Activated T-cell treated with anti-CD3 and anti-CD28 coated beads for 4 hours (primary cell): ENCODE measurements at places on chromosomes 7 and 10.

DNA sequence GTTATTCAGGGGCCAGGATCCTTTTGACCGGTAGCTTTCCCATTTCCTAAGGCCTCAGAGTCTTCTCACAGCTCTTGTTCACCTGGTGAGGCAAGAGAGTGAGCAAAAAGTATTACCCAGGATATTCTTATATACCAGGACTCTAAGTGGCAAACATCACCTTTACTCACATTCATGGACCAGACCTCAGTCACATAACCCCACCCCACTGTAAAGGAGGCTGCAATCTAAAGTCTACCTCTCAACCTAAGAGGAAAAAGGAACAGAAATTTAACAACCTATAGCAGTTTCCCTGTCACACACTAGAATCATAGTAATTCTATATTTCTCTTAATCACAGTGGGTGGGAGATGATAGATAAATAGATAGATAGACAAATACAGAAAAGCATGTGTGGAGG is 176.0 kb upstream of the PTPRZ1 start:
- no peak for DNase-seq

DNA sequence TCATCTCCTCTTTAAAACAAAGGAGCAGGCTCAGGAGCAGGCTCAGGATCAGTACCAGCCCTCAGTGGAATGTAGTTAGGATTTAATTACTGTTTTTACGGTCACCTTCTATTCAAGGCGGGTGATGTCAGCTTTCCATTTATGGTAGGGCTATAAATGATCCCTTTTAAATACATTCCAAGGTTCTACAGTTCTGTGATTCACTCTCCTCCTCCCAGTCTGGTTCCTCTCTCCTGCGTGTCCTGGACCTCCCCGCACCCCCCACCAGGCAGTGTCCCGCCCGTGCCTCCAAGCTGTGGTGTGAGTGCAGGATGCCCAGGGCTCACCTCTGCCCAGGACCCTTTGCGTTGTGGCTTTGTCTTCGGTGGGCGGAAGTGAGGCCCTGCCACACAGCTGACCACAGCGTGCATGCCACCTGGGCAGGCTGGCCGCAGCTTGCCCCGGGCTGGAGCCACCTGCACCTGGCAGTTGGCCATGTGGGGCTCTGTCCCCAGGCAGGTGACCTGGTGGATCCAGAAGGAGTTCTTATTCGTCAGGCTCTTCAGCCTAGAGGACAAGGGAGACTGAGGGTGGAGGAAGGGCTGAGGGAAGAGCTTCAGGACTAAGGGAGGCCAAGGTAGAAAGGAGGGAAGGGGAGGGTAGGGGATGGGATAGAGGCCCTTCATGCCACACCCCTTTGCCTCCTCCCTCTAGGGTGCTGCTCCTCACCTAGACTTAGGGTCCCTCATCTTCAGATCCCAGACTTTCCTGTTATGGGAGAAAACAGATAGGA is 9.1 kb downstream of the LOXL4 start:
- no peak for DNase-seq

GRCh38 chr7:12357508-12357907 is 46.2 kb downstream of the VWDE start:
- no peak for DNase-seq

GRCh38 chr7:95028683-95029082 is 121.3 kb downstream of the PPP1R9A start:
- no peak for DNase-seq

GRCh38 chr10:108439397-108439796 is 1274.9 kb upstream of the SORCS1 start:
- DNase-seq: no peak

- no peak for DNase-seq
Observed at GRCh38 chr10:101851411-101852116, 8.0 kb upstream of the KCNIP2 start.

DNA sequence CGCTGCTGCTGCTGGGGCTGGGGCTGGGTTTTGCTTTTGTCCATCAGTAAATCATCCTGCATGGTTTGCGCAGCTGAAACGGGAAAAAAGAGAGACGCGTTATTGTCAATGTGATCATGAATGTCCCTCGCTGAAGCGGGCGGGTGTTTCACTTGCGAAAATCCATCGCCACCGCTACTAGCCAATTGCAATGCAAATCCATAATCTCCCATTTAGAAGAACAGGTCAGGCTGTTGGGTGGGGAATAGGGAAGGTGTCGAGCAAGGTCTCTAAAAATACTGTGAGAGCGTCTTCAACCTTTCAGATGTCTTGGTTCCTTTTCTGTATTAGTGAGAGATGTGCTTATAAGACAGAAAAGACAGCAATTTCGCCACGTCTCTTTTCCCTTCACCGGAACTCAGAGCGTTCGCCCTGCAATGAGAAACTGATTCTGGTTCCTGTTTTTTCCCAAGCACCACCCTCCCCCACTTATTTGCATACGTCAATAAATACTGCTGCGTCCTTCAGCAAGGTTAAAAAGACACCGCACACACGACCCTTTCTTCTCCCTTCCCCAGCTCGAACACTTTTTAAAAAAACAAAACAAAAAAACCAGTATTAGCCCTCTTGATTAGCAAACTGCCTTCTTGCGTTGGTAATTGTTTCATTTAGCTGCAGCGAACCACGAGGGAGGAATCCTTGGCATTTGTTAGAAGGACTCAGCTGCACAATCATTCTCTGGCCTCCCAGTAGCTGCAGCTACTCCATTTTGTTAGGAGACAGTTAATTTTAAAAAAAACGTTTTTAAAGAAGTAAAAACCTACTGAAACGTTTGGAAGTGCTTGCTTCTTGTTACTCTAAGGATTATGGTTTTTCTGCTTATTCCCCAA is 50.4 kb downstream of the CPEB3 start:
- DNase-seq: no peak

DNA sequence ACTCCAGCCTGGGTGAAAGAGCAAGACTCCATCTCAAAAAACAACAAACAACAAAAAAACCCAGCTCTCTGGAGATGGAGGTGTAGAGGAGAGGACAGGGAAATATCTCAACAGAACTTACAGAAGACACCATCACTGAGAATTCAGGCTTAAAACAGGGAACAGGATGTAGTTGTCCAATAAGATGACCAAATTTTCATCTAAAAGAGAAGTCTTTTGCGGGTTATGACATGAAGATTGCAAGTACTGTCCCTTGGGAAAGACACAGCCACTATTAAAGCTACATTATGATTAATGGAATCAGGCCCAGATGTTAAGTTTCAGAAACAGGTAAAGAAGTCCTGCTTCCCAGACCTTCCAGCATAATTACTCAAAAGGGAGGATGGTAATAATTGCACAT is 235.2 kb upstream of the NRP1 start:
- DNase-seq: no peak

DNA sequence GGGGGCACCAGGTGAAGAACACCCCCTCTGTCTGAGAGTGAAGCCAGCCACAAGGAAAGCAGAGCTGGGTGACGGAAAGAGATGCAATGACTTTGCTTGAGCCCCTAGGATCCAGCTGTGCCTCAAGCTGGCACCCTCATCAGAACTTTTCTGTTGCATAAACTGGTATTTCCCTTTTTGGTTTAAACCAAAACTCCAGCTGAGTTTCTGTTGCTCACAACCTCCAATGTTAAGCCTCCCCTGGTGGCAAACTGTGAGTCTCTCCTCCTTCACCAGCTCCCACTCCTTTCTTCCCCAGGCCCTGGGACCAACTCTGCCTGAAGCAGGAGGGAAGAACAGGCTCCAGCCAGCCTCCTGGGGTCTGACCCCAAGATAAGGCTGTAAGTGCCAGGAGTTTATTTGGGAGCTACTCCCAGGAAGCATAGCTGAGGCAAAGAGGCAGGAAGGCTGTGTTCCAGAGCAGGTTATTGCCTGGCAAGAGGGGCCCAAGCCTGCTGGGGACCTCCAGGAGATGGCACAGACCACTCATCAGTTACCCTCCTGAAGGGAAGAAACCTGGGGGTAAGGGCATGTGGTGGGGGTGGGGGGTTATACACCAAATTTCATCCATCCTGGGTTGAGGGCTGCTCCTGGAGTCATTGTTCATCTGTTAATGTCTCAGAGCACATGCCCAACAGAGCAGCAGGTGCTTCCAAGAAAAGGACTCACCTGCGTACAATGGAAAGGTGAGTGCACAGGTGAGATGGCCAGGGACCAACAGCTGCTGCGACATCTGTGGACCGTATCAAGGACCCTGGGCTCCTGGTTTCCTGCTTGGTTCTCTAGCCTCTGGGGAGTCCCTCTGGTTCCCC is 73.3 kb upstream of the NANOS1 start:
- DNase-seq: no peak

GRCh38 chr7:95421847-95422444 is 12.9 kb downstream of the PON2 start:
- no peak for DNase-seq

- no peak for DNase-seq
Observed at GRCh38 chr10:124323111-124323725, 95.5 kb downstream of the OAT start.

DNA sequence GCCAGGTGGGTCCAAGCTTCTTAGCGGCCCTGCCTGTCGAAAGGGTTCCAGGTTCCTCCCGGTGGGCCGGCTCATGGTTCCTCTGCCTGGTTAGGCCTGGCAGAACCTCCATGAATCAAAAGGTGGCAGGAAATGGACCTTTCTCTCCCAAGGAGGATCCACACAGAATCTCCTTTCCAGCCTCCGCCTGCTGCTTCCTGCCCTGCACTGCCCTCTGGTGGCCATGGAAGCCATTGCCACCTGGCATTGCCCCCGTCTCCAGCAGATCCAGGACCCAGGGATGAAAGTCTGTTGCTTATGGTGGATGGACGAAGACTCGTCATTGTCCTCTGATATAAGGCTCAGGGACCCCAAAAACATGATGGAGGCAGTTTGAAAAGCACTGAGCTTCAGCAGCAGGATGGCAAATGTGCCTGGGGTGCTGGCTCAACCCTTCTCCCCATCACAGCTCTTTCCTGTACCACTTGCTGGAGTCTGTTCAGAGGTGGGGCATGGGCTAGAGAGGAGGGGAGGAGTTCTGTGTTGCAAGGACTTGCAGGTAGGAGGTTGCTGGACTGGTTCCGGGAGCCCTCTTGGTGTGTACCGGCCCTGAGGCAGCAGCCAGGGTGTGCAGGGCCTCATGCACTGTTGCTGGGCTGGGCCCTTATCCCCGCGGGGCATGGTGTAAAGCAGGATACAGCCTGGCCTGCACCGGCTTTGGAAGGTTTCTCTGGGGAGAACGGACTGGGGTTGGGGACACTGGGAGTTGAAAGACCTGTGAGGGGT is 11.3 kb upstream of the INMT start:
- peak; percentile 69 for DNase-seq

GRCh38 chr7:29955799-29956486 is 33.7 kb downstream of the SCRN1 start:
- DNase-seq: no peak

GRCh38 chr10:18005781-18006456 is 54.2 kb downstream of the SLC39A12 start:
- no peak for DNase-seq

- DNase-seq: no peak
Observed at GRCh38 chr10:35579726-35580422, 25.3 kb upstream of the GJD4 start.

DNA sequence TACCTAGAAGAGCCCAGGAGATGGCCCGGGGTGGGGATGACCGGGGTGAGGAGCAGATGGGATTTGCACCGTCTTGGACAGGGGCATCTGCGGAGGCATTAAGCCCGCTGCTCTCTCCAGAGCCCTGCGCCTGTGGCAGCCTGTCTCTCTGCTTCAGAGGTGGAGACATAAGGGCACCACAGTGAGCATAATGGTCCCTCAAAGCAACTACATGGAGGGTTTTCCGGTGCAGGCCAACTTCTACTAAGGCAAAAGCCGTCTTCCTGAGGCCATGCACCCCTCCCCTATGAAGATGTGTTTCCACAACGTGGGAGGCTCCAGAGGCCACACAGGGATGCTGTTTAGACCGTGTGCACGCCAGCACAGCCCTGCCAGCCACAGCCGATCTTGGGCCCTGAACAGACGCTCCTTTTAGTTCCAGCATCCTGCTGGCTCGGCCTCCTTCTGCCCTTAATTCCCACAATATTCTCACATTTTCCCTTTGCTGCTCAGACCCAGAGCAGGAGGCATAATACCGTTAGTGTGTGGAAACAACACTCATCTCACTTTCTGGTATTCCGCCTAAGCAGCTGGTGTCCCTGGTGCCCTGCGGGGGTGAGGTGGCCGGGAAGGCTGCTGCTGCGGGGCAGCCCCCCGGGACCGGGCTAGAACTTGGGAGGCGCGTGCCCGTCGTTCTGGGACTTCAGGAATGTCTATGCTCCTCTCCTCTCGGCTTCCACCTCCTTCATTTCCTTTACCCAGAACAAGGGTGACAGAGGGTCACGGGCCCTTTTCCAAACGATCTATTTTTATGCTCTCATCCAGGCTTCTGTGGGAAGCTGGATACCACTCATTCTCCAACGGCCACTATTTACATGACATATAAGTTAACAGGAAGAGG is 266.9 kb downstream of the TNS3 start:
- DNase-seq: no peak

- no peak for DNase-seq
Observed at GRCh38 chr10:28564905-28565304, 32.0 kb downstream of the WAC start.

GRCh38 chr7:114310345-114311110 is 104.1 kb upstream of the FOXP2 start:
- DNase-seq: no peak

GRCh38 chr10:14696821-14697220 is 77.9 kb downstream of the FAM107B start:
- DNase-seq: no peak

- DNase-seq: no peak
Observed at GRCh38 chr10:104337521-104337984, 712 bp downstream of the ITPRIP start.

DNA sequence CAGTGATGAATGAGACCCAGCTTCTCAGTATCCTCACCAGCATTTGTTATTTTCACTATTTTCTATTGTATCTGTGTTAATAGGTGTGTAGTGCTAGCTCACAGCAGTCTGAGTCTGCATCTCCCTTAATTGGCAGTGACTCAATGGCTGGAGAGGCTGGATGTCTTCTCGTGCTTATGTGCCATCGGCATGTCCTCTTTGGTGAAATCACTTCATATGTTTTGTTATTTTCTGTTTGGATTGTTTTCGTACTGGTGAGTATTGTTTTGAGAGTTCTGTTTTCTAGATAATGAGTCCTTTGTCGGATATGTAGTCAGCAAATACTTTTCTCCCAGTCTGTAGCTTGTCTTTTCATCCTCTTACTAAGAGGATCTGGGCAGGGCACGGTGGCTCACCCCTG is 66.1 kb downstream of the AMZ1 start:
- DNase-seq: no peak

DNA sequence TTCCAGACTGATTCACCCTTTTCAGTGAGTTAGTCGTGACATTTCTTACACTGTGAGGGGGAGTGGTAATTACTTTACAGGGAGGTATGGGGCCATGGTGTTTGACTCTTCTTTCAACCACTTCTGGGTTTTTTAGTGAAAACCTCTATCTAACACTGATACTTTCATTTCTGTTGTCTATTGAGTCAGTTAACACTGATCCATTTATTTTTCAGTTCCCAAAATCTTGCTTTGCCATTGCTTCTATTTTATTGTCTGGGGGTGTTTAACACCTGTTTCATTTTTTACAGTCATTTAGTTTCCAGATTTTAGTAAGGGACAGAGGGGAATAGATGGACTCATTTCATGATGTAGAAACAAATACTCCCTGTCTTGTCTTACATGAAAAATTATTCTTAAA is 61.5 kb downstream of the HELLS start:
- DNase-seq: no peak
